ENCODE measurements at places on chromosomes 16 and 17. TPM values are rescaled to one million over a fixed set of nuclear protein-coding genes. Genes with fewer than 3 reads are reported as not detected.

The DRC3 gene
- 19.9 TPM for total RNA-seq

The SCGB1C2 gene
- total RNA-seq: not detected

The CCNF gene
- total RNA-seq: 7.6 TPM

The FBXL19 gene
- 23.9 TPM for total RNA-seq

The FOXF1 gene
- 0.66 TPM for total RNA-seq

DNA sequence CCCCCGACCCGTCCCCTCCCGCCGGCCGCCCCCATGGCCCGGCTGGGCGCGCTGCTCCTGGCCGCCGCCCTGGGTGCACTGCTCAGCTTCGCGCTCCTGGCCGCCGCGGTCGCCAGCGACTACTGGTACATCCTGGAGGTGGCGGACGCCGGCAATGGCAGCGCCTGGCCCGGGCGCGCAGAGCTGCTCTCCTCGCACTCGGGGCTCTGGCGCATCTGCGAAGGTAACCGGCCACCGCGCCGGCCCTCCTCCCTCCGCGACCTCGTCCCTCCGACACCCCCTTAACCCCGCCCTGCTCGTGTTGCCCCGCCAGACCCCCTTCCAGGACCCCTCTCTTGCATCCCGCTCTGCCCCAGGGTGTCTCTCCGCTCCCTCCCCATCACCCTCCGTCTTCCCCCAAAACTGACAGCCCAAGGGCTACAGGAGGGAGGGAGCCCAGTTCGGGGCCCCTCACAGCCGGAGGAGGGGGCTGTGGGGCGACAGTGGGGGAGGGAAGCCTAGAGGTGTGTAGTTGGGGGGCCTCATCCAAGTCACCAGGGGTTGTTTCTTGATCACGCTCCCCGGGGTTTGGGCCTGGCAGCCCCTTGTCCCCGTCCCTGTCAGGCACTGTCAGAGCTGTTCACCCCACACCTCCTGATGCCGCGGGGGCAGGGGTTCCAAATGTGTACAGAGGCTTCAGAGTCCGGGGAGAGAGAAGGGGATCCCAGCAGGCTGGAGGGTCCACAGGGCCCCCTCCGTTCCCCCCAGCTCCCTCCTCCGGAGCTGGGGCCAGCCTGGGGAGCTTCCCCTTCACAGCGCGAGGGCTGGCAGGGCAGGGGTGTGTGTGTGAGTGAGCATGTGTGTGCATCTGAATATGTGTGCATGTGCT lies 794 bp downstream of the TMEM235 start:
- H3K27me3 ChIP-seq: peaks cover 29% of the 10 kb centered on the region
- no peak overlapping the region for H3K4me3 ChIP-seq
- peak; percentile 17 for DNase-seq
- H3K27ac ChIP-seq: no peak overlapping the region

GRCh38 chr17:16981928-16982327 lies 10.0 kb upstream of the TNFRSF13B start:
- DNase-seq: no peak
- no peaks in the 10 kb centered on the region for H3K4me1 ChIP-seq
- no peak overlapping the region for H3K27ac ChIP-seq
- H3K36me3 ChIP-seq: no peaks in the 10 kb centered on the region
- H3K4me3 ChIP-seq: no peak overlapping the region

- DNase-seq: no peak
- H3K27me3 ChIP-seq: no peaks in the 10 kb centered on the region
- H3K36me3 ChIP-seq: peaks cover 6% of the 10 kb centered on the region
Measured at GRCh38 chr16:89388536-89388935, 101.8 kb downstream of the ANKRD11 start.

DNA sequence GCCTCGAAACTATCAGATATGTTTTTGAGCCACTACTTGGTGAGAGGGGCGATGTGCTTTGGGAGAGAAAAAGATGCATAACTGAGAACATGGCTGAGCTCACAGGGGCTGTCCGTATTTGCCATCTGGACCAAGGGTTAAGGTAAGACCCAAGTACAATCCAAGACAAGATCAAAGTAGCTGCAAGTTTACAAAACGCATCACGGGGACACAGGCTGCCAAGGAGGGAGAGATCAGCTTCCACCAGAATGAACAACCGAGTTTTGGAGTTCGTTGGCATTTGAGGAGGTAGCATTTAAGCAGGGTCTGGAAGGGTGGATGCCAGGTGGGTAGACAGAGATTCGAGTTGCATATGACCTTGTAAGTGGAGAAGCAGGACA lies 2.2 kb downstream of the PITPNC1 start:
- DNase-seq: no peak
- H3K27me3 ChIP-seq: no peaks in the 10 kb centered on the region
- H3K27ac ChIP-seq: peak overlapping the region; percentile 86
- H3K4me3 ChIP-seq: peak overlapping the region; percentile 73
- peaks cover 11% of the 10 kb centered on the region for H3K36me3 ChIP-seq
